ENCODE measurements at places on chromosomes 2 and 18.

- no peak for DNase-seq
These were observed 360.2 kb downstream of the SETBP1 start for GRCh38 chr18:45040879-45041278.

DNA sequence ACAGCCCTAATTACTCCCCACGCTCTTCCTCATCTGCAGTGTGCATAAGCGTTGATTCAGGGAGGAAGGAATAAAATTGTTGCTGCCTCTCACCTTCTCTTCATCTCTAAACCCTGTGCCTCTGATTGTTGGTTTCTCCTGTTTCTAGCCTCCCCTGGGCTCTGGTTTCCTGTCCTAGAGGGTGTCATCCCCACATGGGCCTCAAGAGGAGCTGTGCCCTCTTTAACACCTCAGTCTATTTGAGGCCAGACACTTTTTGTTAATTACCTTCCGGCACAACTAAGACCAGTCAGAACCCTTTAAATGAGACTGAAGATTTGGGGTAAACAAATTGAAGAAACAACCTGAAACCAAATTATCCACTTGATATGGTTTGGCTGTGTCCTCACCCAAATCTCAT is 9.7 kb downstream of the CTAGE1 start:
- no peak for DNase-seq

DNA sequence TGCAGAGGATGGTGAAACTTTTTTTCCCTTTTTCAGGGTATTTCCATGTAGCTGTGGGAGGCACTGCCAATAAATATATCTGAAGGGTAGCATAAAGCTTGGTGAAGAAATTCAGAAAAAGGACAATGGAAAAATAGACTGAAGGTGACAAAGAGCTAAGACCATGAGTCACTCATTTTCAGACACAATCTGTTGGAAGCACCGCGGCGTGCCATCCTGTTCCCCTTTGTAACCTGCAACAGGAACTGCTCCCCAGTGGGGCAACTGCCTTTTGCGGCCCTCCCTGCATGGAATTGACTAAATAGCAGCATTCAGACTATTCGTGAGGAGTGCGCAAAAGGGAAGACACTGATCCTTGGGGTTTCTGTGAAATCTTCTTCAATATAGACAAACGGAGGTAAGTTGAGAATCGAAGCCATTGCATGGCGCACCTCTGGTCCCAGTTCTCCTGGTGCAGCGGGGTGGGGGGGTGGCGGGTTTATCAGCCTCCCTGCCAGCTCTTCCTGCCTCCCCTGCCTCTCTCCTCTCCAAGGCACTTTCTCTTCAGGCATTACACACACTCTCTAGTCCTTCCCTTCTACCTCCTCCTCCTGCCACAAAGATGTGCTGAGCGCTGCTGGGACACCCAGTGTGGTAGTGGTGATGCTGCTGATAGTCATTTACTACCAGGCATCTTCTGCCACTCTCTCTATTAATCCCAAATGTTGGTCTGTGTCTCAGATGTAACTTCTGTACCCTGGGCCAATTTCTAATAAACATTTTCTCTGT is 126.2 kb upstream of the TMEM200C start:
- no peak for DNase-seq

GRCh38 chr2:135890835-135891234 is 14.6 kb upstream of the MCM6 start:
- DNase-seq, result no peak

DNA sequence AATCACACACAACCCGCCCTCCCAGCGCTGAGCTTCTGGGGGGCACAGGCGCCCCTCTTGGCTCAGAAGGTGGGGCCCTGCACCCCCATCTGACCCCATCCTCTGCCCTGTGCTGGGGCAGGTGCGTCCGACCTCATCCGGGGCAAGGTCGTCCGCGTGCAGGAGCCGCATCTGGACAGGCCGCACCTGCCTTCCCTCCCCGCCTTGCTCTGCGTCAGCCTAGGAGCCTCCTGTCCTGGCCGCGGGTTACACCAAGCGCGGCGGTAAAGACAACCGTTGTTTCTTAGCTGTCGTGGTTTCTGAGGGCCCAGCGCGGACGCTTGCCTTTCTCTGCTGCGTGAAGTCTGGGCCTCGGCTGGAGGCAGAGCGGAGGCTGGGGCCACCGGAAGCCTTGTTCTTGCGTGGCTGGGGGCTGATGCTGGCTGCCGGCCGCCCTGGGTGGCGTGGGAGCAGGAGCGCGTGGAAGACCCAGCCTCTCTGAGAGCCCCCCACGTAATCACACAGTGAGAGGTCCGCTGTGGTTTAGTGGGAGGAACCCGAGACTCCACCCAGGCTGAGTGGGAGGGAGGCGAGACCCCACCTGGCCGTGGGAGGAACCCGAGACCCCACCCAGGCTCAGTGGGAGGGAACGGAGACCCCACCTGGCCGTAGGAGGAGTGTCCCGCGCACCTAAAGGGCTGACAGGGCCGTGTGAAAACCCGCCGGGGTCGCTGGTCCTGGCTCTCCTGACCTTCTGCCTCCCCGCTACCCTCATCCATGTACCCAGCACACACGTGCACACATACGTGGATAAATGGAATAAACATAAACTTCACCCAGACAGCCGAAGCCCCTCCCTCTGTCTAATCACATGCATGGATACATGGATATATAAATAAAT is 51.8 kb downstream of the KCNG2 start:
- DNase-seq, result no peak

GRCh38 chr2:133848111-133848649 is 279.9 kb upstream of the NCKAP5 start:
- no peak for DNase-seq

GRCh38 chr2:8089596-8089995 is 592.3 kb upstream of the ID2 start:
- no peak for DNase-seq

All from NCI-H2107 (cell line).